Aorta (tissue), 5 donors: ENCODE measurements at places on chromosomes 3 and 15. TPM values are rescaled to one million over a fixed set of nuclear protein-coding genes. Genes with fewer than 3 reads are reported as not detected.

The CLDN16 gene
- not detected for polyA plus RNA-seq

The CD200 gene
- 15.8 TPM for polyA plus RNA-seq

The COL7A1 gene
- polyA plus RNA-seq, result 3.9 TPM

The HYAL3 gene
- polyA plus RNA-seq, result 0.63 TPM

The STRIT1 gene
- 0.69 TPM for polyA plus RNA-seq

The MED12L gene
- polyA plus RNA-seq, result not detected

DNA sequence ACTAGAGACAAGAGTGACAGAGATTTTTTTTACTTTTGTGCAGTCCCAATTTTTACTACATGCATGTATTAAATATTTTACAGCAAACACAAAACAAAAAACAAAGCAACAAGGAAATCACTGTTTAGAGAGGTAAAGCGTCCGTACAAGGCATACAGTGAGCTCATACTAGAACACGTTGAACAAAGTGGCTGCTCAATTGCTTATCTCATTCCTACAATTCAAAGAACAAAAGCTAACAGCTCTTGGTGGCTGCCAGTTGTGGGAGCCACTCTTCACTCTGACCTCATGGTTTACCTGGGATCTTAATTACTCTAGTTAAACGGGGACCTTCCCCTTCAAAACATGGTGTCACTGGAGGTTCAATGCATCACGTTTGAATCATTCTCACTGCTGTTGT lies 7.6 kb upstream of the ARHGEF26 start:
- no peak for DNase-seq

DNA sequence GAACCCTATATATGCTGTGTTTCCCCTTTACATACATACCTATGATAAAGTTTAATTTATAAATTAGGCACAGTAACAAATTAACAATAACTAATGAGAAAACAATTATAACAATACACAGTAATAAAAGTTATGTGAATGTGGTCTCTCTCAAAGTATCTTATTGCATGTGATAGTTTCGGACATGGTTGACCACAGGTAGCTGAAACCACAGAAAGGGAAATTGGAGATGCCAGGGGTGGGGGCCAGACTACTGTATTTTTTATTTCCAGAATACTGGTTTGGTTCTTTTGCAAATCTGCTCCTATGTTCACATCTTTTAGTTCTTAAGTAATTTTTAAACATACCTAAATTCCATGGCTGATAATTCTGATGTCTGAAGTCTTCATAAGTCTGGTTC lies 40.7 kb downstream of the PTH1R start:
- no peak for DNase-seq

DNA sequence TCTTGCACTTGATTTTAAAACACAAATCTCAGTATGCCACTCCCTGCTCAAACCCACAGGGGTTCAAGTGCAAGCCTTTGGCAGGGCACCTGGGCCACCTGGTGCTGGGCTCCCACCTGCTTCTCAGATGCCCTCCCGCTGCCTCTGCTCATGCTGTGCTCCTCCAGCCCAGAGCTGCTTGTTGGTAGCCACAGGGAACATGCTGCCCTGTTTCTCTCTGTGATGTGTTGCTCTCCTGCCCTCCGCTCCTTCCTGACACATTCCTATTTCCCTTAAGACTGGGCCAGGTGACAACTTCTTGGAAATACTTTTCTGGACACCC lies 27.1 kb upstream of the KY start:
- no peak for DNase-seq

DNA sequence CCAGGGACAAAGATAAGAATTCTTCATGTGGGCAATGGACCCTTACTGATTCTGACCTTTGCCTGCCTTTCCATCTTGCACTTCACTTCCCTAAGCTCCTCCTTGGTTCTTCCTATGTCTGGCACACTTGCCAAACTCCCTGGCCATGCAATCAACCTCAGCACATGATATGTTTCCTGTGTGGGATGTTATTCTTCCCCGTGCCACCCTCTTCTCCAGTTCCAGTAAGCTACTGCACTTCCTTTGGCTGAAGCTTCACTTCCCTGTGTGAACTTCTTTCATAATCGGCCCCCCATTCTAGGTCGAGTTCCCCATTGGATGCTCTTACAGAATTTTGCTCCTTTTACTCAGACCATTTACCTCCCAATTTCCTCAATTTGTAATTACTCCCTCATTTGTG lies 10.7 kb upstream of the TASOR start:
- no peak for DNase-seq

- no peak for DNase-seq
Observed at GRCh38 chr15:101499863-101500713, 10.6 kb upstream of the PCSK6 start.

DNA sequence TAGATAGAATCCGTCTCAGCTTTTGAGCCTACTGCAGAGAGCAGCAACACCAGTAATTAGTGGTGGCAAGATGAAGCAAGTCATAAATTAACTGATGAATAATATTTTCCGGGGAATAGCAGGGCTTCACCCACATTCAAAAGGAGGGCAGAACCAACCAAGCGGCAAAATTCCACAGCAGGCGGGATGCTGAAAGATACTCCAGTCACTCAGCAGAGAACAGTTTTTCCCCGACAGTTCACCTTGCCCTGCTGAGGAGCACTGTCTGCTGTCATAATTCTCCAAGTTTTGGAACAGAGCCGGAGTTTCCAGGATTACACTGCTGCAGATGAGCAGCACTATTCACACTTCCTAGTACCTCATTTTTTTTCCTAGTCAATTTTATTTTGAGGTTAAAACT lies 274.7 kb downstream of the CD47 start:
- no peak for DNase-seq

DNA sequence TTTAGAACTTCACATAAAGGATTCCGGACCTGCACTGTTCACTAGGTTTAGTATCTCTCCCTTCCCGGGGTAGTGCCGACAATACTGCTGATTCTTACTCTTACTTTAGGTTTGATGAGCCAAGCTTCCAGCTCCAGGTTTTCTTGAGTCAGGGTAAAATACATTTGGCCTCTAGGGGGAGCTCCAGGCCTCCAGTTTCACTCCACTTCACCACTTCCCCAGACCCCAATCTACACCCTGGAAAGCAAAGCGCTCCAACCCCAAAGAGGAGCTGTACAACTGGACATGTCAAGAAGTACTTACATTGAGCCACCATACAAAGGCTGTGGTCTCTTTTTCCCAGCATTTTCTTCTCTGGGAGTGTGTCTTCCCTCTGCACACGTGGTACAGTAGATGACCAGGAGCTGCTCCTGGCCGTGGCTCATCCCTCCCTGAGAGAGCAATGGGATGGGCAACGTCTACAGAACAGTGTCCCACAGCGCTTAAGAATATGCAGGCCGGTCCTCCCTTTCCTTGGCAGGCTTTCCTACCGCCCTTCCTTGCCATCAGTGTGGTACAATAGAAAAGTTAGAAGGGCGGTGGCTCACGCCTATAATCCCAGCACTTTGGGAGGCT lies 93.9 kb upstream of the CCDC80 start:
- DNase-seq, result peak; percentile 51
